ENCODE measurements at places on chromosomes 3 and 15.

- no peak for DNase-seq
Measured at GRCh38 chr3:145013931-145014330, 1042.3 kb downstream of the DIPK2A start.

DNA sequence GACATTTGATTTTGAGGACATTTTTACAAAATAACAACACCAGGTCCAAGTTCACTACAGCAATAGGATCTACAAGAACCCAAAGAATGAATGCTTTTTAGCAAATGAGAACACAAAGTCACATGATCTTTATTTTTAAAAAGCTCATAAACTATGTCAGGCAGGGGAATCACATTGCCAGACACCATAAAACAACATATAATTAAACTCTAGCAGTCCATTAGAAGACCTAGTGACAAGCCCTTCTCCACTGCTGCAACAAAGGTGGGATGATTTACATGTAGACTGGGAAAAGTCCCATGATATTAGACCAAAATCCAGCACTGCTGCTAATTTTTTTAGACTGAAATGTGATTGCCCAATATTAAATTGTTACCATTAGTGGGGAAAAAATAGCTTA, 92.6 kb downstream of the FHIT start:
- no peak for DNase-seq

- no peak for DNase-seq
Measured at GRCh38 chr3:156477323-156477722, 77.6 kb downstream of the SSR3 start.

DNA sequence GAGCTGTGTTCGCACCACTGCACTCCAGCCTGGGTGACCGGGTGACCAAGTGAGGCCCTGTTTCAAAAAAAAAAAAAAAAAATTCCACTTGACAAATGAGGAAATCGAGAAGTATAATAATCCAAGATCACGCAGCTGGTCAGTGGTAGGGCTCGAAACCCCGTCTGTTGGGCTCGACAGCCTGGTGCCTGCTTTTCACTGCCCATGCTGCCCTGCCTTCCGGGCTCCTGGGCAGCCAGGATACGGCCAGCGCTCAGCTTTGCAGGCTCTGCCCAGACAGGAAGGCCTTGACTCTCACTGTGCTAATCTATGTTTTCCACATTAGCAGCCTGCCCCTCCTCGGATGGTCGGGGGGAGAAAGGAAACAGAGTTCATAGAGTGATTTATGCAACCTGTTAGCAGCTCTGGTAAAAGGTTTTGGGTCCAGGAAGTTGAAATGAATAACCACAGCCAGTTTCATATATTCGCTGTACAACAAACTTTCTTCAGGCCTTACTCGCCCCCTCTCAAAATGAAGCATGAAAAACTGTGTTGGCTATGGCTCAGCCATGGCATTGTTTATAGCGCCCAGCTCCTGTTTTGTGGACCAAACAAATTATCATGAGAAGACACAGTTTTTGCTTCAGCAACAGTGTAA, 108.8 kb downstream of the XXYLT1 start:
- no peak for DNase-seq

GRCh38 chr3:39211332-39212130, 19.1 kb upstream of the XIRP1 start:
- no peak for DNase-seq

GRCh38 chr3:71454512-71455403, 128.8 kb downstream of the FOXP1 start:
- peak; percentile 38 for DNase-seq

DNA sequence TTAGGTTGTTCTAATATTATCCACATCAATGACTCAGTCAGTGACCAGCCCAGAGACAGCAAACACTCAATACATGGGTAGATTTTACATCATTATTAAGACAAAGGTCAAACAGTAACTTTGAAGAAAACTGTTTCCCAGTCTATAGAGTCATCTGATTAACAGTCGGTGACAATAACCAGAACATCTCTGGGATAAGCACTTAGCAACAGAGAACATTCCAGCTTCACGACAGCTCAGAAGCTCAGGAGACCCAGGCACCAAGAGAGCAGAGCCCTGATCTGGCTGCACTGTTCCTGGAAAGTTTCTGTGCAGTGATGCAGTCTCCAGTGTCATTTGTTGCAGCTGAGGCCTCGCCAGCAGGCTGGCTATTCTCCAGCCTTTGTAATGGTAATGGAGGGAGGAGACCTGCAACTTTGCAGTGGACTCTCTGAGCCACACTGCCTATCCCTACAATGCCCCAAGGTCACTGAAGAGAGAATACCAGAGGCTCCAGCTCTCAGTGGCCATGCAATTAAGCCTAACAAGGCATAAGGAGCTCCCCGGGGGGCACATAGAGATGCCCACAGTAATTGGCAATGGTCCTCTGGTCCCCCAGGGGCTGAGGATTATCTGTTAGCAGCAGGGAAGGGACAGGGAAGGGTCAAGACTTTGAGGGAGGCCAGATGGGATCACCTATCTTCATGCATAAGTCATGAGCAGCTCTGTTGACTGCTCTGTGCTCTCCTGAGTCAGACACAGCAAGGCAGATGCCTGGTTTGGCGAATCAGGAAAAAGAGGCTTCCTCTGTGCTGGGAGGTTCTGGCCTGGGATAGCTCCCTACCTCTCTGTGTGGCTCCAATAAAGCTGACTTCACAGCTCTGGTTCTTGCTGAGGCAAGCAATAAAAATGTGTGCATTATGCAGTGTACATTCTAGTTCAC, 163.6 kb downstream of the CTNNB1 start:
- DNase-seq, result no peak

GRCh38 chr3:170368921-170369320, 11.4 kb downstream of the SKIL start:
- DNase-seq, result no peak

DNA sequence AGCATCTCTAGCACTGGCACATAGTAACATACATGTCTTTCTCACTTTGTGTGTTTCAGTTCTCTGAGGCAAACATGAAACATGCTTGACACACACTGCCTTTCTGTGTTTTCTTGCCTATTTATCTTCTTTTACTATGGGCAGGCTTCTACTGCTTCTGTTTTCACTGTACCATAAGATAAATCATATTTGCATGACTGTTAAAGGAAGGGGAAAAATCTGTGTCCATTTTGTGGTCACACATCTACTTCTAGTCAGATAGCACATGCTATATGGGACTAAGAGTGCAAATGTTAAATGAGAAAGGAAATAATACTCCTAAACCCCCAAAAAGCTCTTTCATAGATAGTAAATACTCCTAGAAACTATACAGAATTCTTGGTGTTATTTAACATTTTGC, 386.4 kb downstream of the ZBTB20 start:
- no peak for DNase-seq

DNA sequence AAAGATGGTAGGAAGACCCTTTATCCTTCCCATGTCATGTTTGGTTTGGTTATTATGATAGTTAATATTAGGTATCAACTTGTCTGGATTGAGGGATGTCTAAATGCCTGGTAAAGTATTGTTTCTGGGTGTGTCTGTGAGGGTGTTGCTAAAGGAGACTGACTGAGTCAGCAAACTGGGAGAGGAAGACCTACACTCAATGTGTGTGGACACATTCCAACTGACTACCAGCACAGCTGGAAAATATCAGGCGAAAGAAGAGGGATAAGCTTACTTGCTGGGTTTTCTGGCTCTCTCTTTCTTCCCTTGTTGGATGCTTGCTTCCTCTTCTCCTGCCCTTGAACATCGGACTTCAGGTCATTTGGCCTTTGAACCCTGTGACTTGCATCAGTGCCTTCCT, 1227.6 kb upstream of the EPHA6 start:
- DNase-seq, result no peak

DNA sequence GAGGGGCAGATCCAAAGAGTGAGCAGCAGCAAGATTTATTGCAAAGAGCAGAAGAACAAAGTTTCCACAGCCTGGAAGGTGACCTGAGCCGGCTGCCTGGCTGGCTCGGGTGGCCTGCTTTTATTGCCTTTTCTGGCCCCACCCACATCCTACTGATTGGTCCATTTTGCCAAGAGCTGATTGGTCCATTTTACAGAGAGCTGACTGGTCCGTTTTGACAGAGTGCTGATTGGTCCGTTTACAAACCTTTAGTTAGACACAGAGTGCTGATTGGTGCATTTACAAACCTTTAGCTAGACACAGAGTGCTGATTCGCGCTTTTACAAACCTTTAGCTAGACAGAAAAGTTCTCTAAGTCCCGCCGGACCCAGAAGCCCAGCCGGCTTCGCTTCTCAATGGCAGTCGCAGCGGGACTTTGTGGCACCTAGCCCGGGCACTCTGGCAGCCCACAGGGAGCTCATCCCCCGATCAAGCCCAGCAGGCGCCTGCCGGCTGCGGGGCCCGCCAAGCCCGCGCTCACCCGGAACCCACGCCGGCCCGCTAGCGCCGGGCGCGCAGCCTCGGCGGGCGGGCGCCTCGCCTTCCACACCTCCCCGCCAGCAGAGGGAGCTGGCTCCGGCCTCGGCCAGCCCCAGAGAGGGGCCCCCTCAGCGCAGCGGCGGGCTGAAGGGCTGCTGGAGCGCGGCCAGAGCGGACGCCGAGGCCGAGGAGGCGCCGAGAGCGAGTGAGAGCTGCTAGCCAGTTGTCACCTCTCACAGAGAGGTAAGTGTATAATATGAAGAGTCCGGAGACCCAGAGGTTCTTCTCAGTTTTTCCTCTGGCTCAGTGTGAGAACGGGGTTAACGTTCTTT, 339.2 kb downstream of the CHL1 start:
- no peak for DNase-seq

GRCh38 chr15:63384906-63385305, 3.3 kb upstream of the CA12 start:
- DNase-seq, result no peak

- DNase-seq, result no peak
Measured at GRCh38 chr3:126129398-126129891, 45.5 kb upstream of the SLC41A3 start.

DNA sequence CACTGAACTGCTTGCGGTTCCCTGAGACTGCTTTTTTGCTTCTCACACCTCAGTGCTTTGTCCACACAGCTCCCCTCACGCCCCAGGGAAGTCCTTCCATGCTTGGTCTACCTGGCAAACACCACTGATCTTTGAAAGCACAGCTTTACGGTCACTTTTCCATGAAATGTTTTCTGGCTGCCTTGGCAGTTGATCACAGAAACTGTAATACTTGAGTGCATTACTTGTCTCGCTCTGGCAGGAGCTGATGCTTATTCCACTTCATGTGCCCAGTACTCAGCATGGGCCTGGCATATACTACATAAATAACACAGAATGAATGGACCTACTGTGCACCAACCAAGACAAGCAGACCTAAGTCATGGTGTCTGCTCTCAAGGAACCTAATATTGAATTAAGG, 121.1 kb downstream of the MEX3B start:
- DNase-seq, result no peak

- DNase-seq, result no peak
Measured at GRCh38 chr15:92117261-92117731, 263.8 kb downstream of the SLCO3A1 start.

DNA sequence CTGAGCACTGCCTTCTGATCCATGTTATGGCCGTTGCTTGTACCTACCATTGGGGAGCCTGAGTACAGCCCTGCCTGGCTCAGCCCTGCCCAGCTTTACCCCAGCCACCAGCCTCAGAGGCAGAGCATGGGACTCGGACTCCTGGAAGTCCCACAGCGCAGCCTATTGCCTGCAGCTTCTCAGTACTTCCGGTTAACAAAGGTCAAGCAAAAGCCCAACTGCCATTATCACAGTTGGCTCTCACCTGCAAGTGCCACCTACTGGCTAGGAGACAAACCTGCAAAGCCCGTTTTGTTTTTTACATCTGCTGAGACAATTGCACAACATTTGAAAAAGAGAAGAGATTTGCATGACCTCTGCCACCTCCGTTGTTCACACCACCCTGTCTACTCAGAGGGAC, 1081.7 kb downstream of the NAALADL2 start:
- no peak for DNase-seq

DNA sequence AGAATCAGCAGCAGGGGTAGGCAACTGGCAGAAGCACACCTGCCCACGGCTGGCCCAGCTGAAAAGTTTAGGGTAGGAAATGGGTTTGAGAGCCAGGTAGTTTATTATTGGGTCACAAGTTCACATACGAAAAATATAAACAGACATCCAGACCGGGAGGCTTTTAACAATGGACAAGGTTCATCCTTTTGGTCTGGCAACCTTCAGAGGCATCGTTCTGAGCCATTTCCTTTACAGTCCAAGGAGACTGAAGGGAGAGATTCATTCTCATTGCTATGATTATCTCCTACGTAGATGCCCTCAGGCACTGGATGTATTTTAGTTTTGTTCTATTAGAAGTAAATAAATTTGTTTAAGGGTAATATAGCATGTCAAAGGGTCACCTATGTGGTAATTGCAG, 248.0 kb upstream of the THBS1 start:
- DNase-seq, result no peak

DNA sequence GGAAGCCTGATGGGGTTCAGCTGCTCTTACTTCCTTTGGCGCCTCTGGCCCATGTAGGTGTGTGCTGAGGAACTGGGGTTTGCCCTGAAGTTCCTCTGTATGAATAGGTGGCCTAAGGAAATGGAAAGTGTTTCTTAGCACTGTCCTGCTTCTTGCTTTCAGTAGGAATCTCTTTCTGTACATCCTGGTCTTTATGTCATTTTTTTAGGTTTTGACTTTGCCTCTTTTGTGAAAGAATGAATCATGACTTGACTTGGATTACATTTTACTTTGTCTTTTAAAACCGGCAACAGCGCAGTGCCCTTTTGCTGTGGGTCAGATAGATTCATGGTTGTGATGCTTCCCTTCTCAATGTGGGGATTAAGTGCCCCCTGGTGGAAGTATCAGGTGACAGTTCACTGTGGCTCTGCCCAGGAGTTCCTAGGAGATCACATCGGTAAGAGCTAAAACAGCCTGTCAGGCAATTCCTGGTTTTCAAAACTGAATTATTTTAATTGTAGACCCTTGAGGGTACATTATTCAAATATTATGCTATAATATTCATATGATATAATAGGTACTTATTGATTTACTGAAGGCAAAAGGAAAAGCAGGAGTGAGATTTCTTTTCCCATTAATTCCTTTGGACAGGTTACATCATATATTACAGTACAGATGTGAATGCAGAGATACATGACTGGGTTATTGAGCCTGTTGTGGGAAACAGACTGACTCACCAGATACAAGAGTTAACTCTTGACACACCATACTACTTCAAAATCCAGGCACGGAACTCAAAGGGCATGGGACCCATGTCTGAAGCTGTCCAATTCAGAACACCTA, 95.4 kb downstream of the HCN4 start:
- peak; percentile 44 for DNase-seq

- DNase-seq, result no peak
Measured at GRCh38 chr3:131883086-131883485, 151.7 kb downstream of the CPNE4 start.

GRCh38 chr3:51396401-51396800, 5.3 kb downstream of the RBM15B start:
- DNase-seq, result no peak

GRCh38 chr3:31450345-31450744, 82.4 kb upstream of the STT3B start:
- DNase-seq, result no peak

GRCh38 chr3:48960841-48961413, 29.1 kb upstream of the P4HTM start:
- no peak for DNase-seq

- DNase-seq, result no peak
Measured at GRCh38 chr3:151085889-151086483, 522 bp downstream of the MED12L start.

GRCh38 chr3:127014536-127015281, 31.8 kb downstream of the PLXNA1 start:
- DNase-seq, result no peak

GRCh38 chr15:78389738-78390137, 48.3 kb upstream of the IREB2 start:
- DNase-seq, result no peak

GRCh38 chr3:66037330-66037985, 1.3 kb downstream of the MAGI1 start:
- DNase-seq, result no peak

Measured in activated CD4-positive, alpha-beta T cell treated with anti-CD3 and anti-CD28 coated beads for 4 hours (primary cell).